ENCODE measurements at places on chromosomes 5 and 9.

DNA sequence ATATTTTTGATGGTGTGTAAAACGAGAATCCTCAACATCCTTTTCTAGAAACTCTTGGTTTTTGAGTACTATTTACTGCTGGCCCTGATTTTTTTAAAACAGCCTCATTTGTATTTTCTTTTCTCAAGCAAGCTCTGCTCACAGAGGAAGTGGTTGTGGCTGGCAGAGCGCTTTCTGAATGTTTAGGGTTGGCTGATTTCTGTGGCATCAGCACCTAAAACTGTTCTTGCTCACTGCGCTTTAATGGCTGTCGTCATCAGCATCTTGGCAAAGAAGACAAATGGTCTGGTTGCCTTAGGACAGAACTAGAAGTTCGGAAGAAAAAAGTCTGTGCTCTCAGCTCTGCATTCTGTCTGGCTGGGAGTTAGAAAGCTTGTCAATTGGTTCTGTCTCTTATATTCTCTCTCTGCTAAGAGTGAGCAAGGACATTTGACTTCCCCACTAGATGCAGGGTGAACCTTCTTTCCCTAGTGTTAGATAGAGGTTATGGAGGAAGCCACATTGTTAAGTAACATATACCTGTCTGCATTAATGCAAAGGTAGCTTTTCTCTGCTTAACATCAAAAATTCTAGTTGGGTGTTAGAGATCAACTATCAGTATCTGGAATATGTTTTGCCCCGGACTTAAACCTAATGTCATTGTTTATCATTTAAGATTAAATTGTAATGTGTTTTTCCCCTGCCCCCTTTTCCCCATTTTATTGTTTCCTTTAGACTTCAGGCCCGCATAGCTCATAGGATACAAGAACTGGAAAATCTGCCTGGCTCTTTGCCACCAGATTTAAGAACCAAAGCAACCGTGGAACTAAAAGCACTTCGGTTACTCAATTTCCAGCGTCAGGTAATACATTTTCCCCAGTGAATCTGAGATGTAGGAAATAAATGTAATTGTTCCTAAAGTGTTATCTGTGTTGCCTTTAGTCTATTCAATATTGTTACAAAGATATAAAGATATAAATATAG is 39.0 kb downstream of the SMARCA2 start:
- DNase-seq: peak; percentile 33

DNA sequence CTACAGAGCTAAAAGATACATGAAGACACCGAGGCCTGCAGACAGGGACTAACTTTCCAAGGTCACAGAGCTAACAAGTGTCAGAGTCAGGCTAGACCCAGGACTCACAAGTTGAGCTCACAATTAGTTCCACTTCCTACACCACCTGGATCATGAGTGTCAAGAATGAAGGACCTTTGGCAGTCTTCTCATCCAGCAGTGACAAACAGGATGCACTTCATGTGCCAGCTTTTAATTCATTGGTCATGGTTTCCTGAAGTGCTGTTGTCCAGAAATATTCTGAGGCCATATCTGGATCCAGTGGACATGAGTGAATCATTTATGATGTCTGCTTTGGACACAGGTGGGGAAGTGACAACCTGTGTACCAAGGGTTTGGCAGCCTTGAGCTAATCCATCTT is 77.4 kb downstream of the KCNIP1 start:
- no peak for DNase-seq

GRCh38 chr5:168092209-168093185 is 198.9 kb upstream of the WWC1 start:
- no peak for DNase-seq

GRCh38 chr5:150764530-150764929 is 5.7 kb upstream of the DCTN4 start:
- no peak for DNase-seq

GRCh38 chr9:79155308-79155707 is 416.5 kb upstream of the TLE4 start:
- no peak for DNase-seq

DNA sequence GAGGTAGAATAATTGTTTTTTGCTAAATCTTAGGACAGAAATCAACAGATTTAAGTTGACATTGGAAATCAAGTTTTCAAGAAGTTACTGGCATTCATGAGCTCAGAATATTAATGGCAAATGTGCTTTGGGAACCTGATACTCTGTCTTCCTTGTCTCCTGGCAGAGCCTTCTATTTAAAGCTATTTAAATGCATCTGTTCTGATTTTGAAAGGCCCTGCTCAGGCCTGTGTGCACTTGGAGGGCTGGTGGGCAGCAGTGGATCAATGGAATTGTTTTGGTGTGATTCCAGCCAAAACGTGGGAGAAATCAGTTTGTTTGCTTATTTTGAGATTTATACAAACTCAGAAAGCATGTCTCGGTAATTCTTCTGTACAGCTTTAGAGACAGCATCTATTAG is 38.5 kb downstream of the FBXL7 start:
- no peak for DNase-seq

- DNase-seq: no peak
Observed at GRCh38 chr5:78760366-78760765, 111.8 kb upstream of the LHFPL2 start.

DNA sequence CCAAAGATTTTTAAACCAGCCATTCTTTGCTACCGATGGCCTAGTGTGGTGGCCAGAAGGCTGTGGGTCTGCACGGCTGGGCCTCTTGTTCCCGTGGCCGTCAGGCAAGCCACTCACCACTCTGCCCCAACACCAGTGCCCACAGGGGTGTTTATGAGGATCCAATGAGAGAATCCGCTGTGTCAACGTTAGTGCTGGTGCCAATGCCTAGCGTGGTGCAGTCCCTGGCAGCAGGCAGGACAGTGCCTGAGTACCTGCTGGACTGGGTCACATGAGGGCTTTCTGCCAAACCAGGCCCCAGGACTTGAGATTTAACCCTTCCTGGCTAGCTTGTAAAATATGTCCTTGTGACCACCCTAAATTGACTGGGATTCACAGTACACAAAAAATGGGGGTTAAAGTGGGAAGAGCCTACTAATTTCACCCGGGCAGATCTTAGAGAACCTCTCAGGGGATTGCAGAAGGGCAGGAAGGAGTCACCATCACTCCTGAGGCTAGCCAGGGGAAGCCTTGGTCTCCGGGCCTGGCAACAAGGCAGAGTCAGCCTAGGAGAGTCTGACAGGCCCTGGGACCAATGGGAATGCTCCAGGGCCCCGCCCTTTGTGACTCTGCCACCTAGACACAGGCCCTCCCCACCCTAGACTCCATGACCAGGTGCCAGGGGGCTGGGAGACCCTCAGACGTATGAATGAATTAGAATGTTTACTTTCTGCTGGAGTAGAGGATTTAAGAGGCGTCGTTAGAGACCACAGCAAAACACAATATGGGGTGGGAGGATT is 63.2 kb upstream of the FSTL4 start:
- DNase-seq: no peak

GRCh38 chr5:109256486-109256885 is 153.3 kb downstream of the PJA2 start:
- DNase-seq: no peak

DNA sequence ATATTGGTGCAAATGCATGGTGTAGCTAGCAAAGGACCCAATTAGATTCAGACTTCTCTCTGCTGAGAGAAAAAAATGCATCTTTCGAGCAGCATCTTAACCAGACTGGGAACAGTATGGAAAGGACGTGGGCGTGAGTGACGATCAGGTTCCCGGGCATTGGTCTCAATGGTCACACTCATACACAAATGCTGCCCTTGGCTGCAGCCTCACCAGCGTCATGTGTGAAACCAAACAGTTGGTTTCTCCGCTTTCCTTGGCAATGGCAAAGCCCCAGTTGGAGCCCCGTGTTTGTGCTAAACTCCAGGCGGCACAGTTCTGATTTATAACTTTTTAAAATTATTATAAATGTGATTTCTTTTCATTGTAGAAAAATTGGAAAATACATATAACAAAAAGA is 237.8 kb downstream of the SEC61B start:
- DNase-seq: no peak

DNA sequence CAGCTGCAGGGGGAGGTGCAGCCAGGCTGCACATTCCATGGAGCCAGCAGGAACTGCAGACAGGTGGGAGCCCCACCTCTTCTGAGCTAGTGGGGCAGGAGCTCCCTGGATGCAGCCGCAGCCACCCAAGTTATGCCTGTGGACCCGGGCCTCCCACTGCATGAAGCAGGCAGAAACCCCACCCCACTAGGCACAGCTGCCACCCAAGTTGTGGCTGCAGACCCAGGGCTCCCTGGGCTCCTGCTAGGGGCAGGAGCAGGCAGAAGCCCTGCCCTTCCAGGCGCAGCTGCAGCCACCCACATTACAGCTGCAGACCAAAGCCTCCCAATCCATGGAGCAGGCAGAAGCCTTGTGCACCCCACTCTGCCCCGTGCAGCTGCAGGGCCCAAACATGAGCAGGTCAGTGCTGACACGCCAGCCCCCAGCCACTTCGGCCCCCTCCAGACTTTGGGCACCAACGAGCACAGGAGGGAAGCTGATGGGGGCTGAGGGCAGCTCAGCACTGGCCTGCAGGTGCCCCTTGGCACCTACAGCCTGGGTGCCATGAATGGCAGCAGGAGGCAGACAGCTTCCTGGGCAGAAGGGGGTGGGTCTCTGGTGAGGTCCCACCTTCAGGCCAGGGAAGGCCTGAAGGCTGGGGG is 106.9 kb downstream of the C9orf50 start:
- DNase-seq: no peak

- DNase-seq: no peak
Observed at GRCh38 chr5:39426746-39427105, 1.9 kb upstream of the DAB2 start.

GRCh38 chr9:2307480-2307879 is 292.3 kb downstream of the SMARCA2 start:
- DNase-seq: no peak

DNA sequence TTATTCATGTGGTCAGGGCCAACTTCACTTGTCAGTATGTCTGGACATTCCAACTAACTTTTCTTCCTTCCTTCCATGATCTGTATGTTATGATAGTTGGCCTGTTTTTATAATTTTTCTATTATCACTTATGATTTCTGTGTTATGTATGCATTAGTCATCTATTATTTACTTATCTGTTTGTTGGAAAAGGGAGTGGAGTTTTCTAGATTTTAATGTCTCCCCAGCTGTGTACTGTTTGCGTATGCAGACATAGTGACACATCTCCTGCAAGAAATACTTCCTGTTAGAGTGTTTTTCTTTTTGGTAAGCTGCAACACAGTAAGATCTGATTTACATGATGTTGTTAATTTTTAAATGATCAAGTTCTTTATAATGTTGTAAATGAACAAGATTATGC is 8.7 kb upstream of the INSYN2B start:
- DNase-seq: no peak
